Effector memory CD4-positive, alpha-beta T cell (primary cell): ENCODE measurements at places on chromosomes 4 and X.

DNA sequence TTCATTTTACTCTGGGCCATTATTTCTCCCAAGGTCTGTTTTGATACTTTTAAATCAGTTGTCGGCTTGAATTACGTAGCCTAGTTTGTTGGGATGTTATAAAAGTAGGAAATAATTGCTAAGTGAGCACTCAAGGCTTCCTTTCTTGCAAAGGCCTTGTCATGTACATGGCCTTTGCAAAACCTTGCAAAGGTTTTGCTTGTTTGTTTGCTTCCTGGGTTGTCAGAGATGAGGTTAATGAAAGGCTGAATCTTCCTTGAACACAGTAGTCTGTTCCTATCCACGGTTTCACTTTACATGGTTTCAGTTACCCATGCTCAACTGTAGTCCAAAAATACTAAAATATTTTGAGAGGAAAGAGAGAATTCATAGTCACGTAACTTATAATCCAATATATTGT is 113.5 kb downstream of the NAA11 start:
- DNase-seq: no peak

GRCh38 chrX:111244235-111244750 is 26.0 kb downstream of the CAPN6 start:
- DNase-seq: no peak

- no peak for DNase-seq
These were observed 17.2 kb upstream of the ARSJ start for GRCh38 chr4:113996599-113997177.

GRCh38 chr4:118816538-118817177 is 19.3 kb downstream of the SEC24D start:
- DNase-seq: no peak

GRCh38 chrX:17616936-17617335 is 120.4 kb upstream of the SCML1 start:
- DNase-seq: no peak

DNA sequence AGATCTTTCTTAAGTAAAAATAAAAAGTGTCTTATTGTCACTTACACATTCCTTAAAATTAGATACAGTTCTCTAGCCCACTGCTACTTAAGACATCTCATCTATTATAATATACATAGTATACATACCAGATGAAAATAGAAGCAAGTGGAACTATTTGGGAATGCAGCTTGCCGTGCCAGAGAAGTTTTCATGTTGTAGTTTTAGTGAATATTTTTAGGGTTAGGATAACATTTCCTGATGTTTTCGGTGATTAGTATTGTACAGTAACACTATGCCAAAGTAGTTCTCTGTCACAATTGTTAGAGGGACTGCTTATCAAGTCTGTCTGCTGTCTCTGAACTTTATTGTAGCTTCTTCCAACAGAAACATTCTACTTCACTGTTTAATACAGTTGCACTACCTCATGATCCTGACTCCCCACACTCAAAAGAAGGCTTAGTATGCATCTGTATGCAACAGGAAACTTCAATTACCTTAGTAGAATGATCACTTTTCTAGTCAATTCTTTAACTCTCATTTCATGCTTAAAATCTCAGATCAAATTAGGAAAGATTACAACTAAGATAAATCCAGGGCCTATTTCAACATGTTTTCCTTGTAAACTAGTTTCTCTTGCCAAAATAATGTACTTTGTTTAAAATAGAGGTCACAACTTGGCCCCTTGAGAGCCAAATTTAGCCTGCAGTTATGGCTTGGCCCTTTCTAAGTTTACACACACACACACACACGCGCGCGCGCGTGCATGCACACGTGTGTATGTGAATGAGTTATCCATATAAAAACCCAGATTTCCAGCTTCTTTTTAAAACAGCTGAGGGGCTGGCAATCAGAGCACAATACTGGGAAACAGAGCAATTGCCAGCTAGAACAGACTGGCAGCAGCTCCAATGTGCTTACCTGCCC is 42.3 kb upstream of the SRPX start:
- DNase-seq: no peak

DNA sequence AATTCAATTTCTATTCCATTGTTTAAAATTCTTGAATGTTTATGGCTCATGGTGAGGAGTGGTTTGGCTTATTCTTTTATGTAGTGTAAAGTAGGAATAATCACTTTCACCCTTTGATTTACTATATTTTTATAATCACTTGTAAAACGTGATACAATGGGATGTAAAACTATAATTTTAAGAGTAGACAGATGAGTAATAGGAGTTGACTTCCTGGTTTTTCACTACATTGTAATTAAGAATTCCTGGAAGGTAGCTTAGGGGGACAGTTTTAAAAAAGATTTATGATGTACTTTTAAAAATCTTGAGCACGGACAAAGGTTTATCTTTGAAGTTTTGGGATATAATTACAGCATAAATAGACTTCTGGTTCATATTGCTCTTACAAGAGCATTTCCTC is 65.3 kb downstream of the PDGFC start:
- DNase-seq: no peak

DNA sequence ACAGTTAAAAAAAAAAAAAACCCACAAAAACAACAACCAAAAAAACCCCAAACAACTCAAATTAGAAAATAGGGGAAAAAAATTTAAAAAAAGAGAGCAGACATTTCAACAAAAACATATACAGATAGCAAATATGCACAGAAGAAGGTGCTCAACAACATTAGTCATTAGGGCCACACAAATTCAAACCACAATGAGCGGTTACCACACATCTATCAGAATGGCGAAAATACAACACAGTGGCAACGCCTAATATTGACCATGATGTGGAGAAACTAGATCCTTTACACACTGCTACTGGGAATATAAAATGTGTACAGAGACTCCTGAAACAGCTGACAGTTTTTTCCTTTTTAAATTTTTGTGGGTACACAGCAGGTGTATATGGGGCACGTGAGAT is 19.4 kb downstream of the LYAR start:
- no peak for DNase-seq

DNA sequence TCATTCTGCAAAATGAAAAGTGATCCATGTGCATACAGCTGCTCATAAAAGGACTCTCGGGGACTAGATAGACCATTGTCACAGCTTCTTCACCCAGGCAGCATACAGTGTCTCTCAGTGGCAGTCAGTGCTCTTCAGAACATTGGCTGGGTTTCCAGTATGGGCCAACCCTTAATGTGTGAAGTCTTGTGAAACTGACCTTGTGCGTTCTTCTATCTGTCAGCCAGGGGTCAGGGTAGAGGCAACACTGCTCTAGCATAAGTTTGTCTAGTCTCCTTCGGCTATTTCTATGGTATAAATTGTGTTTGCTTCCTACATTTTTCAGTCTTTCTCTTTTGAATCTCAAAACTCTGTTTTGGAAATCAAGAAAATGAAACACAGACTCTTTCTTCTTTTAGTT is 37.0 kb upstream of the SMIM31 start:
- no peak for DNase-seq
